Cortex of kidney (tissue), 1 donor: ENCODE measurements at places on chromosomes 12 and 14.

GRCh38 chr12:118292836-118293235 is 79.9 kb downstream of the TAOK3 start:
- DNase-seq: no peak

GRCh38 chr14:104567141-104567956 is 12.2 kb upstream of the C14orf180 start:
- no peak for DNase-seq

DNA sequence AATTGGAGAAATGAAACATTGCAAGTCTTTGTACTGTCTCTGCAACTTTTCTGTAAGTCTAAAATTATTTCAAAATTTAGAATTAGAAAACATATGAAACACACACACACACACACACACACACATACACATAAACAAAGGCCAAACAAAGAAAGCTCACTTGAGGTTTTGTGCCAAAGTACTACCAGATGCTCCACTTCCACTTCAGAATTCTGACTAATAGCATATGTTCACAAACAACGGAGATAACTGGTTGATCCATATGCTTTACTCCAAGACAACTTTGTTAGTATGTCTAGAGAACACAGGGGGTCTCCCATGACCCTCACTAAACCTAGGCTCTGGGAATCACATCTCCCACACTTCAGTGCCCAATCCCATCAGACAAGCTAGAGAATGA is 133.8 kb upstream of the CLEC14A start:
- DNase-seq: no peak

DNA sequence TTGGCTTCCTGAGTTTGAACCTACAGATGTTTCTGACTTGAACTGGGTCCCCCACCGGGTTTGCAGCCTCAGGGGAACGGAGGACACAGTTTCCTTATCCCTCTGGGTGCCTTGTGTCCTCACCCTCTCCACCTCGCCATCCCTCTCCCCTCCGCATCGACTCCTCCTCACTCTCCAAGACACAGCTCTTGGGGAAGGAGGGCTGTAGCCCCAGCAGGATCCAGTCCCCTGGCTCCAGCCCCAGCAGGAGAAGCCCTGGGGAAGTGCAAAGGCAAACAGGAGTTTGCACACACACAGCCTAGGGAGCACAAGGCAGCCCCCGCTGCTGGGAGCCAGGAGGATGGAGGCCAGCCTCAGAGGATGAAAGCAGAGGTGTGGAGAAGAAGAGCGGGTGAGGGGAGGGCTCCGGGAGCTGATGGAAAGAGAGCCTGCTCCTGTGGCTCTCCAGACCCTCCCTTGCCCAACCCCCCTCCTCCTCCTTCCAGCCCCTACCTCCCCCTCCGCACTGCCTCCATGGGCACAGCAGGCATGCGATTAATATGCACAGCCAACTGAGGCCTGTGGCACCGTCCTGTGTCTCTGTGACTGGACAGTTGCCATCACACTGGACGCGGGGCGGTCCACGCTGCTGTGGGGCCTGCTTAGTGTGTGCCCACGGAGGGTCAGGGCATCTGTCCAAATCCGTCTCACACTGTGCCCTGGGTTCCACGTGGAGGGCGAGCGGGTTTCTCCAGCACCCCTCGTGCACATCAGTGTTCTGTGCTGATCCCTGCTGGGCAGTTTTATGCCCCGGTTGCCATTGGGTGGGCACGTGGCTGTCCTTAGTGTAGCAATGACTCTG is 193.7 kb upstream of the DIO3 start:
- no peak for DNase-seq

DNA sequence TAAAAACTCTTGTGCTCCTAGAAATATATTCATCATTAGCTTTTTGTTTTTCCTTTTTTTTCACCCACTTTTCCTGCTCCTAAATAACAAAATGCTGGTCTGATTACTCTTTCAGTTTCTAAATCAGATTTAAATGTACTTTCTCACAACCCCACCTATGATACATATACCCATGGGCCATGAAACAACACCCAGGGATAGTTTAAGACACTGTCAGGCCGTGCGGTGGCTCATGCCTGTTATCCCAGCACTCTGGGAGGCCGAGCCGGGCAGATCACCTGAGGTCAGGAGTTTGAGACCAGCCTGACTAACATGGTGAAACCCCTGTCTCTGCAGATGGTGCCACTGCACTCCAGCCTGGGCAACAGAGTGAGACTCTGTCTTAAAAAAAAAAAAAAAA is 1.6 kb upstream of the NUMB start:
- DNase-seq: no peak

DNA sequence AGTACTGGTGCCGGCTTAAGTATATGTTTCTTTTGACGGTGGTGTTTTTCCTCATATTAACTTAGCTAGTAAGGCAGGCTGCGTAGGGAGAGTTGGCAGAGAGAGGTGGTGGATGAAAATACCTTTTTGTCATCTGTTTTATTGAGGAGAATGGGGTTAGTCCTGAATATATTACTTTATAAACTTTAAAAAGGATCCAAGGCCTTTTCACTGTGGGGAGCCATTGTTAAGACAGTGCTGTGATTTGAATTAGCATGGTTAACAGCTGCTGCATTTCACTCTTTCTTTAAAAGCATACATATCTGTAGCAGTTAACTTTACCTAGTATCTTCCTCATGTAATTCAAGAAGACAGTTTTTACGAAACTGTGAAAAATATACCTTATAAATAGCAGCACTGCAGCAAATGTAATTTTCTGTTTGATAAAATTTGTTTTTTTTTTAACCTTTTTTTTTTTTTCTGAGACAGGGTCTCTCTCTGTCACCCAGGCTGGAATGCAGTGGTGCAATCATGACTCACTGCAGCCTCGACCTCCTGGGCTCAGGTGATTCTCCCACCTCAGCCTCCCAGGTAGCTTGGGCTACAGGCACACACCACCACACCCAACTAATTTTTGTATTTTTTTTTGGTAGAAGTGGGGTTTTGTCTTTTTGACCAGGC is 57.1 kb downstream of the AEBP2 start:
- DNase-seq: no peak

GRCh38 chr14:93035917-93036651 is 79.6 kb downstream of the ITPK1 start:
- DNase-seq: no peak

DNA sequence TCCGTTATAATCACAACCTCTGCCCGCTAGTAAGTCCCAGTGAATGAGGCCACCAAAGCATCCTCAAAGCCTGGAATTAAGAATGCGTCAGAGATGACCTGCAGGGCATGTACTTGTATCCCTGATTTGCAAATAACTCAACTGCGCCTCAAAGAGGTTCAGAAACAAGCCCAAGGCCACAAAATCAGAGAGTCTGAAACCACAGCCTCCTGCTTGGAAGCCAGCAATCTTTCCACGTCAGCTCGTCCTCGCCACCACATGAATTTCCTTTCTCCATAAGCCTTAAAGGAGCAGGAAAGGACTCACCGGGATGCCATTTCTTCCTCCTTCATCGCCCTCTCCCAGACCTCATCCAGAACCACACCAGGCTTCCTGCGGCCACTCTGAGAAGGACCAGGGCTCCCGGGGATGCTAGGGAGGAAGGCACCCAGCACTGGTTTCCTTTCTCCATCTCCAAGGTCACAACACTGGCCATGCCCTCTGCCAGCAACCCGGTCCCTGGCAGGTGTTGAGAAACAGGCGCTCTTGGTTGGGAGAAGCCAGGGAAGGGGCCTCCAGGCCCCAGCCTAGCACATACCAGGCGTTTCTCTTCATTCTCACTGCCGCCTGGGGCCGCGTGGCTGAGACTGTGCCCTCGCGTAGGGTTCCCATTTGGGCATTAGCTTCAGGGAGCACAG is 191.2 kb upstream of the DIO3 start:
- no peak for DNase-seq

GRCh38 chr12:67046062-67046461 is 223.1 kb upstream of the CAND1 start:
- no peak for DNase-seq

DNA sequence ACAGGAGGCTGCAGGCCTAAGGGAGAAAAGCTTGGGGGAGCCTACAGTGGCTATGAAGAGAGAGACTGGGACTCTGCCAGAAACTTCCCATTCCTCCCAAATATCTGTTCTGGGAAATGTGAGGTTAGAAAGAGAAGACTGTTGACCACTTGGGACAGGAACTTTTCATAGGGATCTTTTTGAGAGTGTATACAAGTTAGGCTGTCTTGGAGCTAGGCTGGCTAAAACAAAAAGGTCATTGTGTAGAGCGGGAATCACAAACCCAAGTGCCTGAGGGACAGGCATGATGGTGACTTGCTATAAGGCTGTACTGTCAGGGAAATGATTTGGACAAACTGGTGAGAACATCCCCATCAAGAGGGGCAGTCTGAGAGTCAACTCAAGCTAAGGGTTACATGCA is 175.1 kb downstream of the GRIP1 start:
- DNase-seq: no peak

GRCh38 chr12:129202109-129202814 is 349.0 kb downstream of the GLT1D1 start:
- no peak for DNase-seq
